ENCODE measurements at places on chromosomes 2 and 18.
A peak's percentile ranks its signal among the peaks of the same experiment; 100 is the strongest.

DNA sequence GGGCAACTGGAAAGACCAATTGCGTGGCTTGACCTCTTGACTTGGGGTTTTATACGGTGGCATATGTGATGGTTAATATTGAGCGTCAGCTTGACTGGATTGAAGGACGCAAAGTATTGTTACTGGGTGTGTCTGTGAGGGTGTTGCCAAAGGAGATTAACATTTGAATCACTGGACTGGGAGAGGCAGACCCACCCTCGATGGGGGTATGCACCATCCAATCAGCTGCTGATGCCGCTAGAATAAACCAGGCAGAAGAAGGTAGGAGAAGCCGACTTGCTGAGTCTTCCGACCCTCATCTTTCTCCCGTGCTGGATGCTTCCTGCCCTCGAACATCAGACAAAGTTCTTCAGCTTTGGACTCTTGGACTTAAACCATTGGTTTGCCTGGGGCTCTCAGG, 34.2 kb upstream of the YPEL5 start:
- DNase-seq: no peak

GRCh38 chr2:19933351-19933981, 31.7 kb upstream of the TTC32 start:
- DNase-seq: no peak

DNA sequence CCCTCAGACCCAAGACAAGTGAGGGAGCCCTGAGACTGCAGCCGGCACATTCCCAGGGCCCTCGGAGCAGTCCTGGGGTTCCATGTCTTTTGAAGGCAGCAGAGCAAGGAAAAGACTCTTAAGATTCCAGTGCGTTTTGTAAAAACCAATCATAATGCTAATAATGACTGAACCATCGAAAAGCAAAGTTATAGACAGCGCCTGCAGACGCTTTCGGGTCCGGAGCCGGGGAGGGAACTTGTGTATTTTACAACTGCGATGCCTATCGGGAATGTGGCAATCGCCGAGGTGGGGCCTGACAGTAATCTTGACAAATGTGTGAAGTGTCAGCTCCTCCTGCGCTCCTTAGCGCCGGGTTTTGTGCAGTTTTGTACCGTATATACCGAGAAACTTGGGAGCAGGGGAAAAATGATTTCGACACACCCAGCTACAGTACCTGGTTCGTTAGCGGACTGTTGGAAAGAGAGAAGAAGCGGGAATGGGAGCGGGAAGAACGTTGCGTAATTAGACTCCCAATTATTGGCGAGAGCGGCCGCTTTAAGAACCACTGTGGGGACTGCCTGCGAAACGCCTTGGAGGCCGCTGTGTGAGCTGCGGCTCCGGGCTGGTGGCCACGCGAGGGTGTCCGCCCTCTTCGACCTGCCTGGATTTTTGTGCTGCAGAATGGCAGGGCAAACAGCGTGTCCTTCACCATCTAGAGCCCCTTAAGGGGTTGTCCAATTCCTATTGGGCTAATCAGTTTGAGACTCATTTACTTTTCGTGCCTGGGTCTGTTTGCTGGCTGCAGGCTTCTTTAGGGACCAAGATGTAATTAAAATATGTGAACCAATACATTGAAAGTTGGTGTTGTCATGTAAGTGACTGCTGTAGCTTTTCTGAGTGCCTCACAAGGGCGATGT, 2.4 kb downstream of the EPAS1 start:
- DNase-seq: peak; percentile 15

- DNase-seq: no peak
These were observed 83.7 kb upstream of the CTDP1 start for GRCh38 chr18:79595876-79596374.

GRCh38 chr18:26164571-26164970, 30.9 kb downstream of the PSMA8 start:
- DNase-seq: no peak

GRCh38 chr2:100954044-100954420, 48.1 kb upstream of the RPL31 start:
- no peak for DNase-seq

- DNase-seq: peak; percentile 46
These were observed 380.1 kb downstream of the SOX11 start for GRCh38 chr2:6072276-6072675.

- DNase-seq: no peak
These were observed 170.6 kb upstream of the SERPINE2 start for GRCh38 chr2:224209555-224210285.

- peak; percentile 73 for DNase-seq
These were observed 51.9 kb downstream of the SETBP1 start for GRCh38 chr18:44732599-44732998.

GRCh38 chr18:32093102-32093511, 1.4 kb downstream of the RNF138 start:
- peak; percentile 54 for DNase-seq

GRCh38 chr2:157747695-157748370, 119.2 kb upstream of the ACVR1C start:
- no peak for DNase-seq

DNA sequence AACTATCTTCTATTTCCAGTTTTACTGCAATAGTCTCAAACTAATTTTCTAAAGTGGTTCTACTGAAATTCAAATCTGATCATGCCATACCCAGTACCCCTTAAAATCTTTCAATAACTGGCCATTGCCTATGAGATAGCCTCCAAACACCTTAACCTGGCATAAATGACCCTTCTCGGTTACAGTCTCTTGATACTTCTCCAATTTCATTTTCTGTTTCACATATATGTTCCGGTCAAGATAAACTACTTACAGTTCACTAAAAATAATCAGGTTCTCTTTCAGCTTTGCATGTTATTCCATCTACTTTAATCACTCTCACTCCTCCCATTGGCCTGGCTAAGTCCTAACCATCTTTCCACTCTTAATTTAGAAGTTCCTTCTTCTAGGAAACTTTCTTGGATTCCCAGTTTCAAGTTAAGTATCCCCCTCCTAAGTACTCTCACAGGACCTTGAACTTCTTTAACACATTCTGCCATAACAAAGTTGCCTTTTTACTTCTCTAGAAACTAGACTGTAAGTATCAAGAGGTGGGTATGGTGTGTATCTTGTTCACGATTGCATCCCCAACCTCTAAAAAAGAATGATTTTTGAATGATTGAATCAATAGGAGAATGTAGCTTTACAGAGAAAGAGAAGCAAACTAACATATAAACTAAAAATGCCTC, 110.2 kb upstream of the RBBP8 start:
- no peak for DNase-seq

GRCh38 chr18:31773774-31774476, 13.2 kb upstream of the SLC25A52 start:
- no peak for DNase-seq

- no peak for DNase-seq
These were observed 109.7 kb downstream of the ATL2 start for GRCh38 chr2:38267270-38267925.

DNA sequence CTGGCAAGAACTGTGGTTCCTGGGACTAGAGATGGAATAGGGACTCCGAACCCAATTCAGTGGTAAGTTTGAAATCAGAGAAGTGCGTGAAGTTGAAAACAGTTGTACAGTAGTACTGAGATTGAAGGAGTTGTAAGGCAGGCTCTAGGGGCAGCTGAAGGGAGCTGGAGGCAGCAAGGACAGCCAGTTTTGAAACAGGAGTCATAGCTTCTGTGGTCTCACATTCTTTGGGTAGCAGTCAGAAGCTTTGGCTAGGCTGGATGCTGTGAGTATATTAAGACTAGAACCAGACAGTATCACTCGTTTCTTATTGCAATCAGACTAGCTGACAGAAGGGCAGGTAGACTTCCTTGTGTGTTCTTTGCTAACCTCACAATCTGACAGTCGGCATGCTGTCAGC, 64.5 kb upstream of the ADAM23 start:
- DNase-seq: no peak

- peak; percentile 63 for DNase-seq
These were observed 494 bp downstream of the ANKZF1 start for GRCh38 chr2:219230059-219230540.

DNA sequence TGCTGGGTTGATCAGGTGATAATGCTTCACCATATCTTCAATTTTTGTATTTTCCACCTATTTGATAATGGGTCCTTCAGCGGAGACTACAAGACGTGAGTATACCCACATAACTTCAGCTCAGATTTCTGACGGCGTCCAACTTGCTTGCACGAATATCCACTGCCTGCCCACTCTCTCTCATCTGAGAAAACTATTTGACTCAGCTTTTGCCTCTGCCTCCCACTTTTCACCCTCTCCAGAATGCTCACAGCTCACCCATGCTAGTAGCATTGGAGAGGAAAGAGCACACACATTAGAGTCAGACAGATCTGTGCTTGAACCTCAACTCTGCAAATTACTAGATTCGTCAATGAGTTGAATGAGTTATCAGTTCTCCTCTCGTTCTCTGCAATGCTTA, 166.8 kb downstream of the BCL2 start:
- no peak for DNase-seq

- no peak for DNase-seq
These were observed 160.8 kb upstream of the HAAO start for GRCh38 chr2:42953216-42953615.

DNA sequence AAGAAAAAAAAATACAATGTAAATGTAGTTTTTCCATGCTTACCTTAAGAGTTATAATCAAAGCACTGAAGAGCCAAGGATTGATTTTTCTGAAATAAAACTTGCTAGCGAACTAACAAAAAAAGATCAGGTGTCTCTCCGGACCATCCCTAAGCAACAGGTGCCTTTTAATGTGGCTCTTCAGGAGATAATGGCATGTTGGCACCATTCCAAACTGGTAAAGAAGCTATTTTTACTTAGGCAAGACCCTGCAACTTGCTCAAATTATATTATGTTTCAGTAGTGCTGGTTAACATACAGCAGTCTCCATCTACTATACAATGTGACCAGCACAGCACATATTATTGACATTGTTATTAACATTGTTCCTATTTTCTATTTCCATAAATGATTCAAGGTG, 2.3 kb upstream of the GCC2 start:
- DNase-seq: peak; percentile 54

DNA sequence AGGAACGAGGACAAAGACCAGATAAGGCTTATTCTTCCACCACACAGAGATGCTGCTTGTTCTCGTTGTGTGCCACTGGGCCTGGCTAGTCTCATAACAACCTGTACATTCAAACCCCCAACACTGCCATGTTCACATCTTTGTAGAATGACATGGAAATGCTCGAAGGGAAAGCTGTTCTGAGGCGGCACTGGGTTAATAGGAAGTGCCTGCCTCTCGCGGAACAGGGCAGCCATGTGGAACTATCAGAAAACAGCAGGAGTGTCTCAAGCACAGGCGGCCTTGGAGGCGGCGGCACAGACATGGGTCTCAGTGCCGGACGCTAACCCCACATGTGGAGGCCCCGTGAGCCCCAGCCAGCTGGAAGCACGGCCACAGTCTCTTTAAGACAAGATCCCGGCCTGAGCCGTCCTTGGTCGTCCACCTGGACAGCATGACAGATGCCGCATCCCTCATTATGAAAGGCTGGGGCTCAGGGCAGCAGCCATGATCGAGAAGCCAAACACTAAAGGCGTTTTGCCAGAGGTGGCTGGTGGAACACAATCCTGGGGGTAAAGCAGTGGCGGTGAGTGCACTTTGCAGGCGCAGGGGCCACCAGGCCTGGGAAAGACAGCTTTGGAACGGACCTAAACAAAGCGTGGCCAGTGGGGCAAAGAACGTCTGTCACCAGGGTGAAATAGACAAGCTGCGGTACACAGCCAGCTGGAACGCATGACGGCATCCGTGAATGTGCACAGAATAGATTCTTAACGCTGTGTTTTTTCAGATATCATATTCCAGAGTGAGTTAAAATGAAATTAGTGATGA, 161.0 kb downstream of the HDAC4 start:
- no peak for DNase-seq

- DNase-seq: no peak
These were observed 689.4 kb upstream of the FANCL start for GRCh38 chr2:58930537-58930936.

GRCh38 chr2:112995346-112995920, 9.8 kb upstream of the IL36A start:
- DNase-seq: no peak

GRCh38 chr2:170362871-170363631, 185.1 kb downstream of the MYO3B start:
- no peak for DNase-seq

- no peak for DNase-seq
These were observed 746.3 kb upstream of the RAB6C start for GRCh38 chr2:129233166-129233565.

DNA sequence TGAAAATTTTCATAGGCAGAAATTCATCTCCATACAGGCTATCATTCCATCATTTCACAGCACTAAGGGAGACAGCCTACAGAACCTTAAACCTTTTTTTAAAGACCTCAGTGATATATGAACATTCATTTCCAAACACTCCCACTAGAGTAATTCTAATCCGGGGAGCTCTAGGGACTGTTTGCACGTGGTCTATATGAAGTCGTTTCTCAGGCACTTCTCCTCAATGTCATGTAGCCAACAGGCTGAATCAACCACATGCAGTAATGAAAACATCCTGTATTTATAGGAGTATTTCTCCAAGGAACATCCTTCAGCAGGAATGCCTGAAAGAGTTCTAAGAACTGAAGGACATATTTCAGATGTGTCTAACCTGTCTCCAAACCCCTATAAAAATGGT, 97.3 kb upstream of the CREB1 start:
- DNase-seq: no peak

DNA sequence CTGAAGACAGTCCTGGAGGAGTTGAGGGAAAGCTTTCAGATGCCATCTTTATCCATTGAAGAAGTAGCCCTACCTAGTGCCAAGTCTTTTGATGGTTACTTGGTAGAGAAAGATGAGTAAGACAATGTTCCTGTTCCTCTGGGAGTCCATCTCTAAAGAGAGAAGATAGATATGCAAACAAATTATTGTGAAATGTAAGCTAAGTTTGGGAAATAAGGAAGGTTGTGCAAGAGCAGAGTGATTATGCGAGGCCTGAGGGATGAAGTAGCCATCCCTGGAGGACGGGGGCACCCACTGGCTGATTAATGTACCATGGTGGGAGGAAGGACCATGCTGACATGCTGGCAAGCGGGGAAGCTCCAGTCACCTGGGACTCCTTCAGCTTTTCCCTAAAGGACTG, 994 bp upstream of the DTNA start:
- DNase-seq: no peak

DNA sequence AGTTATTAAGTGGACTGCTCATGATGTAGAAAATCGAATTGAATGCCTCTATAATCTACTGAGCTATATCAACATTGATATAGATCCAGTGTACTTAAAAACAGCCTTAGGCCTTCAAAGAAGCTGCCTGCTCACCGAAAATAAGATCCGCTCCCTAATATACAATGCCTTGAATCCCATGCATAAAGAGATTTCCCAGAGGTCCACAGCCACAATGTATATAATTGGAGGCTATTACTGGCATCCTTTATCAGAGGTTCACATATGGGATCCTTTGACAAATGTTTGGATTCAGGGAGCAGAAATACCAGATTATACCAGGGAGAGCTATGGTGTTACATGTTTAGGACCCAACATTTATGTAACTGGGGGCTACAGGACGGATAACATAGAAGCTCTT, 2.0 kb downstream of the KLHL23 start:
- no peak for DNase-seq

GRCh38 chr18:79626905-79627749, 52.5 kb upstream of the CTDP1 start:
- no peak for DNase-seq

- peak; percentile 21 for DNase-seq
These were observed 1.1 kb downstream of the ENOSF1 start for GRCh38 chr18:711310-711656.
